ENCODE measurements at places on chromosomes 3 and 15.

DNA sequence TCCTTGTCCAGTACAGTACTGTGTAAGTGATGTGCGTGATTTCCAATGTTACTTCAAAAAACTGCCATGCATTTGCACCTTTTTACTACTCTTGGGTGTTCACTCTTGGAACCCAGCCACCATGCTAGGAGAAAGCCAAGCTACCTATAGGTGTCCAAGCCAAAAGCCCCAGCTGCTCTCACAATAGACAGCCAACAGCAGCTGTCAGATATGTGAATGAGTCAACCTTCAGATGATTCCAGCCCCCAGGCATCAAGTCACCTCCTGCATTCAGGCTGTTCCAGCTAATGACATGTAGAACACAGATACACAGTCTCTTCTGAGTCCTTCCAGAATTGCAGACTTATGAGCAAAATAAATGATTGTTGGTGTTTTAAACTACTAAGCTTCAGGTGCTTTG is 417.7 kb upstream of the TGFBR2 start:
- DNase-seq, result no peak

DNA sequence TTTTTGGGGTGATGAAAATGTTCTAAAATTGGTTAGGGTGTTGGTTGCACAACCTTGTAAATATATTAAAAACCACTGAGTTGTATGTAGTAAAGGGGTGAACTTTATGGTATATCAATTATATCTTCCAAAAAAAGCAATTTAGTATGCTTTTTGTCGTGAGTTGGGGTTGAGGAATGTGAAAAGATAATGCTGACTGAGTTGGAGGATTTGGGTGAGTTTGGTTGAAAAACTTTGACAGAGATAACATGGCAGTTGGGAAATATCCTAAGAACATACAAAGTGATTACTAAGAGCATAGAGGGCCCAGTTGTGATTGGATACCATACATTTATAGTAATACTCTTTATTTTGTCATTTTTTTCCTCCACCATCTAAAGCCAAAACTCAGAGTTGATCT is 33.6 kb downstream of the HMG20A start:
- no peak for DNase-seq

- DNase-seq, result no peak
Observed at GRCh38 chr3:140177943-140178342, 243.0 kb downstream of the CLSTN2 start.

DNA sequence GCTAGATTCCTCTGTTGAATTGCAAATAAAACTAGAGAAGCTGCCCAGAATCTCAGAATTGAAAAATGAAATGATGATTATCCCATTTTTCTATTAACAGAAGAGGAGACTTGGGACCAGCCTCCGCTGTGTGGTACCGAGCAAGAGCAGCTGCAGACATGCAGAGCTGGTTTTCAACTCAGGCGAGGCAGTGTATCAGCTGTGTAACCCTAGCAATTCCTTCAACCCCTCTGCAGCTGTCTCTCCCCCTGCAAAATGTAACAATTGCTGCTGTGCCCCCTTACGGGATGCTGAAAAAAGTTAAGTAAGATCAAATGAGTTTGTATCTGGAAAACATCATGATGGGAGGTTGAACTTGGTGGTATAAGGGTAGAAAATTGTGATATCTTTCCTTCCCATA is 98.5 kb upstream of the C3orf80 start:
- no peak for DNase-seq

All from stimulated activated CD4-positive, alpha-beta T cell treated with anti-CD3 and anti-CD28 coated beads, Interleukin-1b, Interleukin-23, amount 100 ng/mL, for 24 hours (primary cell).